Ureter (tissue), 1 donor: ENCODE measurements at places on chromosomes 11 and 22. TPM values are rescaled to one million over a fixed set of nuclear protein-coding genes. Genes with fewer than 3 reads are reported as not detected.

Gene CARD10
- 14.9 TPM for total RNA-seq

Gene CD3E
- 8.0 TPM for total RNA-seq

DNA sequence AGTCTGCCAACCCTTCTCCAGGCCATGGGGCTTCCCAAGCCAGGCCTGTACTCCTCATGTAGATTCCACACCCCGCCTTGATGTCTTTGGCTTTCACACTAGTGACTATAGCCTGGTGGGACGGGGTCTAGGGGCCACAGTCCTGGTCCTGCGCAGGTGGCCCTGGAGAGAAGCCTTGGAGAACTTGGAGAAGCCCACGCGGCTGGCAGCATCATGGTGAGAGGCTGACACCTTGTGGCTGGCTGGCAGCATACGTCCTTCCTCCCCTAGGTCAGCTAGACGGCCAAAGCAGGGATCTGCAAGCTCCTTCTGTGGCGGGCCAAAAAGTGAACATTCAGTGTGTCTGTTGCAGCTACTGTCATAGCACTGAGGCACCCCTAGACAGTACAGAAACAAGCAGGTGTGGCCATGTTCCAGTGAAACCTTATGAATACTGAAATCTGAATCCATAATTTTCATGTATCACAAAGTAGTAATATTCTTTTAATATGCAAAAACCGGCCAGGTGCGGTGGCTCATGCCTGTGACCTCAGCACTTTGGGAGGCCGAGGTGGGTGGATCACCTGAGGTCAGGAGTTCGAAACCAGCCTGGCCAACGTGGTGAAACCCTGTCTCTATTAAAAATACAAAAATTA lies 42.0 kb downstream of the FAM83F start:
- DNase-seq: peak; percentile 60

DNA sequence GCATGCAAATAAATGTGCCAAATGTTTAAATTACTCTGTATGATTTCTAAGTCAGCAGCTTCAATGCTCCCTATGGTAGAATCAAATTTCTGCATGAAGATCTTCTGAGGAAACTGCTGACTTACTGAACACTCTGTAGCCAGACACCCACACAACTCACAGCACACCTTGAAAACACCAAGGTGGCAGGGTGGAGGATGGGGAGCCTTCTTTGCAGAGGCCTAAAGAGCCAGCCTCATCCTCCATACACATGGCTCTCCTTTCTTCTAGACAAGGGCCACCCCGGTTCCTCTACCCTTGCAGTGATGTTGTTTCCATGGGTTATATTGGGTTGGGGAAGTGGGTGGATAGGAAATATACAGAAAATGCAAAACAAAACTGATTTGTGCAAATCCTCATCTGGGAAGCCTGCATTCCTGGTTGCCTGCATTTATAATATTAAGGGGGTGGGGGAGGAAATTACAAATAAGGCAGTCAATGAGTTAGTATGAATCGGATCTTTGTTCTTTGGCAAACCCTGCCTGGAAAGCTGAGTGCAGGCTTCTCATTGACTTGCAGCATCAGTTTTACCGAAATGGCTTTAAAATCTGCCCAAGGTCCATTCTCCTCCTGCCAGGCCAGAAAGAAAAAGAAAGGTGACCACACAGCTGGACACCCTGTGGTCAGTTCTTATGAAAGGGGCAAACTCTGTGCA lies 15.8 kb upstream of the ETS1 start:
- DNase-seq: no peak

Gene TBX1
- total RNA-seq: 13.0 TPM

Gene MAP6
- 13.5 TPM for total RNA-seq

- no peak for DNase-seq
Observed at GRCh38 chr11:132541794-132542193, 990.5 kb downstream of the OPCML start.

GRCh38 chr11:76030968-76031590 lies 175.2 kb downstream of the WNT11 start:
- DNase-seq: no peak

Gene RAPSN
- total RNA-seq: 0.44 TPM

Gene UBQLN3
- total RNA-seq: 0.70 TPM

Gene IL10RA
- 22.4 TPM for total RNA-seq

Gene OR6T1
- not detected for total RNA-seq

- DNase-seq: no peak
Observed at GRCh38 chr11:85663080-85663752, 1.7 kb downstream of the CREBZF start.

GRCh38 chr11:72770799-72771198 lies 18.6 kb upstream of the ARAP1 start:
- DNase-seq: no peak

Gene OR5A1
- not detected for total RNA-seq

Gene ACR
- total RNA-seq: 1.7 TPM

Gene GSTP1
- 771 TPM for total RNA-seq

DNA sequence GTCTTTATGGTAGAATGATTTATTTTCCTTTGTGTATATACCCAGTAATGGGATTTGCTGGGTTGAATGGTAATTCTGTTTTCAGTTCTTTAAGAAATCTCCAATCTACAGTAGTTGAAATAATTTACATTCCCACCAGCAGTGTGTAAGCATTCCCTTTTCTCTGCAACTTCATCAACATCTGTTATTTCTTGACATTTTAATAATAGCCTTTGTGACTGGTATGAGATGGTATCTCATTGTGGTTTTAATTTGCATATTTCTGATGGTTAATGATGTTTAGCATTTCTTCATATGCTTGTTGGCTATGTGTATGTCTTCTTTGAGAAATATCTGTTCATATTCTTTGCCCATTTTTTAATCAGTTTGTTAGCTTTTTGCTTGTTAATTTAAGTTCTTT lies 901.2 kb downstream of the METTL15 start:
- no peak for DNase-seq

Gene C11orf52
- 8.5 TPM for total RNA-seq

Gene NCF4
- 27.2 TPM for total RNA-seq
